Right kidney (tissue), 9 donors: ENCODE measurements at places on chromosomes 3 and 15.

DNA sequence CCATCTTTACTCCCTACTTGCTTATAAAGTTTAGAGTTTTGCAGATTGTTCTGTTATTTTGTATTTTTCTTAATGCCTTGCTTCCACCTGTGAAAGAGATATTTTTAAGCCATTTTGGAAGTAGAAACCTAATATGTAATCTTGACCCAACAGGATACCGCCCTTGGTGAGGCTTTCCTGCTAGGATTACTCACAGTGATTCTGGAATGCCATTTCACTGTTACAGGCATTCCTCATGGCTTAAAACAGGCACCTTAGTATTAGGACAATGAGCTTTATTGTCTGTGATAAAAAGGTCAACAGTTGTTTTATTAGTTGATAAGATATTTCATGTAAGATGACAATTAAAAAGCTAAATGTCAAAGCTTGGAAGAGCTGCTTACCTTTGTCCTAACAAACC, 58.2 kb downstream of the PHLDB2 start:
- no peak for DNase-seq

GRCh38 chr3:142148044-142148791, 1.1 kb downstream of the TFDP2 start:
- DNase-seq = no peak

DNA sequence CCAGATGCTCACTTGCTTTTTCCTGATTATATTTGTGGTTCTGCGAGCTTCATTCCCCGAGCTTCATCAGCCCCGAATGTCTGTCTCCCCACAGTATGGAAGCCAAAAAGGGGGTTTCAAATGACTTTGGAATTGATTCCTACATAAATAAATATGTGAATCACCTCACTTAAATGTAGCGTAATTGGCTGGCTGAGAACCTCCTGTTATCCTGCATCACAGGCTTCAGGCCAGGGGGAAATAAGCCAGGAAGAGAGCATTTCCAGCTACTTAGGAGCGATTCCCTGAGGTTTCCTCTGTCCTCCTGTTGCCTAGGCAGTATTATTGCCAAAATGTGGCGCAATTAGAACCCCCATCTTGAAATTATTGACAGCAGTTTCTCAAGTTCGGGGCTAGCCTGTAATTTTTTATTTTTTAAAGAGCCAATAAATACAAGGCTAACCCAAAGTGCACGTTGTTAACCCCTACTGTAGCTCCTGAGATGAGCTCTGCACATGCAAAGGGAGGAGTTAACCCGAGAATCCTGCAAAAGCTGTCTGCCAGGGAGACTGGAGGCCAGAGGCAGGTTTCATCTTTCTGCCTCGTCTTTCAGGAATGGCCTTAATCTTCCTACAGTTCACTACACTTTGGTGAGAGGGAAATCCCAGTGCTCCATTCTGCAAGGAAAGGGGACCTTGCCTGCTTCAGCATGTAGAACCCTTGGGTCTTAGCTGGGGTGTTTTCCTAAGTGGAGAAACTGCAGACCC, 148.2 kb downstream of the ADAMTS9 start:
- DNase-seq = no peak

- no peak for DNase-seq
Observed at GRCh38 chr3:196995646-196996355, 27.2 kb upstream of the PIGZ start.

GRCh38 chr3:59444294-59444671, 394.5 kb upstream of the CFAP20DC start:
- DNase-seq = no peak

DNA sequence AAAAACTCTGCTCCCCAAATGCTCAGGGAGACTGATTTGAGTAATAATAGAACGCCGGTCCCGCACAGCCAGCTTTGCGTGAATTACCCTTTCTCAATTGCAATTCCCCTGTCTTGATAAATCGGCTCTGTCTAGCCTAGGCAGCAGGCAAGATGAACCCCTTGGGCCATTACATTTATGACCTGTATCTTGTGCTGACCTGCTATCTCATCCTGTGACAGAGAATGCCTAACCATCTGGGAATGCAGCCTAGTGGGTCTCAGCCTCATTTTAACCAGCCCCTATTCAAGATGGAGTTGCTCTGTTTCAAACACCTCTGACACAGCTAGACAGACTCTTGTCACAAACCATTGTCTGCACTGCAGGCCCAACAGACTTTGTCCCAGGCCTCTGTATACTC, 13.8 kb upstream of the NUP210 start:
- DNase-seq = no peak

DNA sequence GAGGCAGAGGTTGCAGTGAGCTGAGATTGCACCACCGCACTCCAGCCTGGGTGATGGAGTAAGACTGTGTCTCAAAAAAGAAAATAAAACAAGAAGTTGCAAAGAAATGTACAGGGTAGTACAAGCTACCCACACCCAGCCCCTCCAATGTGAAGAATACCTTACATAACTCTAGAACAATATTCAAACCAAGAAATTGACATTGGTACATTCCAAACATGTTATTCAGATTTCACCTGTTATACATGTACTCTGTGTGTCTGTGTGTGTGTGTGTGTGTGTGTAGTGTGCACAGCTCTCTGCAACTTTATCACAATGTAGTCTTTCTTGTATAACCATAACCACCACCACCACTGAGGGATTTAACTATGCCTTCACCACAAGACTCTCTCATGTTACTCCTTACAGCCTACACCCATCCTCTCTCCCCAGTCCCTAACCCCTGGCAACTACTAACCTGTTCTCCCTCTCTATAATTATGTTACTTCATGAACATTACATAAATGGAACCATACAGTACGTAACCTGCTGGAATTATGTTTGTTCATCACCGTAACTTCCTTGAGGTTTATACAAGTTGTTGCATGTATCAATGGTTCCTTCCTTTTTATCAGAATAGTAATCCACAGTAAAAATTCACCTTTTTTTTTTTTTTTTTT, 16.2 kb upstream of the TJP1 start:
- no peak for DNase-seq

GRCh38 chr3:117322866-117323265, 613.3 kb downstream of the TUSC7 start:
- DNase-seq = peak; percentile 4
